Right lobe of liver (tissue), 6 donors: ENCODE measurements at places on chromosomes 4 and X. TPM values are rescaled to one million over a fixed set of nuclear protein-coding genes. Genes with fewer than 3 reads are reported as not detected.

DNA sequence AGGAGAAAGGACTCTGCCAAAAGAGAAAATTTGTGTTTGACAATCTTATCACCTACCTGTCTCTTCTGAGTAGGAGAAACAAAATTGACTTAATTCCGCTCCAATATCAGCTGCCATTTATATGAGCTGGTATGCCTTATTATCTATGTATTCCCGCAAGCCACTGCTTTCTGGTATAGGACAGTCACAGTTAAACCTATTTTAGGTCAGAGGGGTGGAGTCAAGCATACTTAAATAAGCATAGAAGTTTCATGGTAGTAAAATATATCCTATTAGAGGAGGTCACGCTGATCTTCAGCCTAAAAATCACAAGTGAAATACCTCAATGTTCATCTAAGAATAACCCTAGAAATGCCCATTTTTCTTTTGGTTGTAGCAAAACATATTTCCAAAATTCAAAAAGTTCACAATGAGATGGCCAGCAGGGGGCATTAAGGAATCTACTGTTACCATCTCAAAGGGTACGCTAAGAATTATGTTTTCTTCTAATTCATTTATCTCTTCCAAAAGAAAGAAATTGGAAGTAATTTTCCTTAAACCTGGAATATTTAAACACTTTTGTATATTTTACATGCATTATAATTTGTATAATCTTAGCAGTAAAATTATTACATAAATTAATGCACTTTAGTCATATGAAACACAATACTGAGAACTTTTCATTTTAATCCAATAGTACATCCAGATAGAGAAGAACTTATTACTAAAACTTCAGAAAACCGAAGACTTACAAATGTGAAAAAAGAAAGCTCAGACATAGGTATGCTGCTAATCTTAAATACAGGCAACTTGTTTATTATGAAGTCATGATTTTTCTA lies 10.5 kb downstream of the PPAT start:
- no peak overlapping the region for H3K27ac ChIP-seq
- no peak for DNase-seq
- H3K4me3 ChIP-seq, result no peak overlapping the region
- H3K36me3 ChIP-seq, result no peaks in the 10 kb centered on the region

DNA sequence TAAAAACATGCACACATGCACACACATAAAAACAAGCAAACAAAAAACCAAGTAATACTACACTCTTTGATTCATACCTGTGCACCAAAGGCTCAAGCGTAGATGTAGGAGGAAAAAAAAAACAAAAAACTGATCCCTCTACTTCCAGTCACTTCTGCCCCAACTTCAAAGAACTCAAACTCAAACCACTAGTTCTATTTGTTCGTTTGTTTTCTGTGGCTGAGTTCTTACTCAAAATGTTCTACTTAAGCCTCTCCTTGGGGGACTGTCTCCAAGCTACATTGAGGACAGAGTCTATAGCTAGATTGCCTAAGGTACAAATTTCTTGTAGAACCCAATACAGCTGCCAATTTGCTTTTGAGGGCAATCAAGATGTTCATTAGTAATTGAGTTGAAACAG lies 171.0 kb upstream of the ATOH1 start:
- H3K27me3 ChIP-seq, result no peaks in the 10 kb centered on the region
- no peak overlapping the region for H3K4me3 ChIP-seq
- no peak for DNase-seq
- no peaks in the 10 kb centered on the region for H3K36me3 ChIP-seq
- no peaks in the 10 kb centered on the region for H3K4me1 ChIP-seq

- H3K27ac ChIP-seq, result no peak overlapping the region
- H3K4me1 ChIP-seq, result no peaks in the 10 kb centered on the region
Observed at GRCh38 chrX:21993265-21993664, 38.9 kb upstream of the PHEX start.

- no peak overlapping the region for H3K4me3 ChIP-seq
- no peaks in the 10 kb centered on the region for H3K27me3 ChIP-seq
- H3K27ac ChIP-seq, result no peak overlapping the region
Observed at GRCh38 chr4:72629540-72629939, 60.5 kb upstream of the ADAMTS3 start.

The ASMT gene
- total RNA-seq, result not detected

DNA sequence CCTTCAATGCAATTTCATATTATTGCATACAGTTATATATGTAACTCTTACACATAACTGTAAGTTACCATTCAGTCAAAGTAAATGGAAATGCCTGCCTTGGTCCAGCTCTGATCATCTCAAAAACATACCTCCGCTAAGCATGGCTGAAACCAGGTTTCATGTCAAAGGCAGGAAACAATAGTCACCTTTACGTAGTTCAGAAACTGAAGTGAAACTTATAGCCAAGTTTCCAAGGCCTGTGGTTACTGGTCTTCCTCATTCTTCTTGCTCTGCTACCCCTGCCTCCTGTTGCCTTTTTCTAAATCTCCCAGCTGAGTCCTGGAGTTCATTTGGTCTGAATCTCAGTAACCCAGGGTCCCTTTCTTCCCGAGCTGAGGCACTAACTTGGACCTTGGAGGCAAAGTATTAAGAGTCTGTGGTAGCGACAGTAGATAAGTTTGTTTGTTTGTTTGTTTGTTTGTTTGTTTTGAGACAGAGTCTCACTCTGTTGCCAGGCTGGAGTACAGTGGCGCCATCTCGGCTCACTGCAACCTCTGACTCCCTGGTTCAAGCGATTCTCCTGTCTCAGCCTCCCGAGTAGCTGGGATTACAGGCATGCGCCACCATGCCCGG lies 30.8 kb downstream of the DAPP1 start:
- H3K4me1 ChIP-seq, result no peaks in the 10 kb centered on the region
- no peak for DNase-seq
- H3K4me3 ChIP-seq, result no peak overlapping the region
- H3K36me3 ChIP-seq, result no peaks in the 10 kb centered on the region

- no peak overlapping the region for H3K27ac ChIP-seq
- no peak overlapping the region for H3K4me3 ChIP-seq
- no peaks in the 10 kb centered on the region for H3K36me3 ChIP-seq
- no peaks in the 10 kb centered on the region for H3K4me1 ChIP-seq
- no peaks in the 10 kb centered on the region for H3K27me3 ChIP-seq
Observed at GRCh38 chr4:165476214-165477098, 97.6 kb downstream of the CPE start.

GRCh38 chr4:95867919-95868318 lies 28.0 kb downstream of the PDHA2 start:
- no peaks in the 10 kb centered on the region for H3K4me1 ChIP-seq
- no peak overlapping the region for H3K4me3 ChIP-seq
- no peaks in the 10 kb centered on the region for H3K36me3 ChIP-seq
- H3K27ac ChIP-seq, result no peak overlapping the region
- H3K27me3 ChIP-seq, result no peaks in the 10 kb centered on the region

The WNK3 gene
- 16.0 TPM for total RNA-seq

DNA sequence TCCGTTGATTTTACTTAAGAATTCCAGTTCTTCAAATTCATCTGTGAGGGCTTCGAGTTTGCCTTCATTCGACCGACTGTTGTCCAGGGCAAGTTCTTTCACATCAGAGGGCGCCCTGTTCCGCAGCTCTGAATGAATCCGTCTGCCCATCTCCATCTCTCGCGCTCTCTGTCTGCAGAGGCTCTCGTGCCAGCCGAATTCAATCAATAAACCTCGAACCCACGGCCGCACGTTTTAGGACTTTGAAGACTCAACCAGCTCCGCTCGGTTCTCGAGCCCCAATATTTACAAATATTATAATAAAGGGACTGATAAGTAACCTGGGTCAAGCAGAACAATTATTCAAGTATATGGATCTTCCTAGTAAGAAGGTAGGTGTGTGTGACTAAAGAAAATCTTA lies 556.4 kb upstream of the SMIM31 start:
- H3K27me3 ChIP-seq, result no peaks in the 10 kb centered on the region
- no peak overlapping the region for H3K27ac ChIP-seq
- no peak for DNase-seq
- H3K4me1 ChIP-seq, result no peaks in the 10 kb centered on the region

DNA sequence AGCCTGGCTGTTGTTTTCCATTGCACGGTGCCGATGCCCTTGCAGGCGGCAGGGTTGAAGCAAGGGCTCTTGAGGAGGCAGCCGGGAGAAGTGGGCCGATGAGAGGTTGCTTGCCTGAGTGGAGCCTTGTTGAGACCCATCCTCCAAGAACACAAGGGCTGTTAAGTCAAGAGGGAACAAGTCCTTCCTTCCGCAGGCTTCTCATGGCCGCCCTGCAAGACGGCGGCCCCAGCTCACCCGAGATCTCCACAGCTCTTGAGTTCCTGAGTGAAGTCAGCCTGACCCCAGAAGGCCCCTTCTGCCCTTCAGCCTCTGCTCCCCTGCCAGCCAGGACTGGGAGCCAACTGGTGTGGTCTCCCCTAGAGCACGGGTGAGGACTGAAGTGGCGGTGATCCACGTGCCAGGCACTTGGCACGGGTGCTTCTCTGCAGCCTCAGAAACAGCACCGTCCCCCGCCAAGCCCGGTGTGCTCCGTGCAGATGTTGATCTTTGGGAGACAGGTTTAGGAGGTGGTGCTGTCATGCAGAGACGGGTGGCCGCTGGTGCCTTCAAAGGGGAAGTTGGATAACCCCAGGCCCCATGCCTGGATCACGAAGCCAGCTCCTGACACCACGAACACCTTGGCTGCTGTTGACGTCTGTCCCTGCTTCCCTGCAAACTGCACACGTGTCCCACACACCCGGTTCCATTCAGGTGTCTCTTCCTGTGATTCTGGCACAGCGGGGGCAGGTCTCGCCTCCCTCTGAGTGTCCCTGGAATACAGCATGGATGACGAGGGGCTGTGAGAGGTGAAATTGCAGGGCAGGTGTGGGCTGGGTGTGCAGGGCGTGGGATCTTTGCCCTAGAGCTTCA lies 164.4 kb upstream of the PSAPL1 start:
- DNase-seq, result no peak
- no peak overlapping the region for H3K27ac ChIP-seq
- no peaks in the 10 kb centered on the region for H3K27me3 ChIP-seq
- H3K4me1 ChIP-seq, result no peaks in the 10 kb centered on the region

The OR13H1 gene
- not detected for total RNA-seq
